EH (cell line): ENCODE measurements at places on chromosomes 7 and 10.

DNA sequence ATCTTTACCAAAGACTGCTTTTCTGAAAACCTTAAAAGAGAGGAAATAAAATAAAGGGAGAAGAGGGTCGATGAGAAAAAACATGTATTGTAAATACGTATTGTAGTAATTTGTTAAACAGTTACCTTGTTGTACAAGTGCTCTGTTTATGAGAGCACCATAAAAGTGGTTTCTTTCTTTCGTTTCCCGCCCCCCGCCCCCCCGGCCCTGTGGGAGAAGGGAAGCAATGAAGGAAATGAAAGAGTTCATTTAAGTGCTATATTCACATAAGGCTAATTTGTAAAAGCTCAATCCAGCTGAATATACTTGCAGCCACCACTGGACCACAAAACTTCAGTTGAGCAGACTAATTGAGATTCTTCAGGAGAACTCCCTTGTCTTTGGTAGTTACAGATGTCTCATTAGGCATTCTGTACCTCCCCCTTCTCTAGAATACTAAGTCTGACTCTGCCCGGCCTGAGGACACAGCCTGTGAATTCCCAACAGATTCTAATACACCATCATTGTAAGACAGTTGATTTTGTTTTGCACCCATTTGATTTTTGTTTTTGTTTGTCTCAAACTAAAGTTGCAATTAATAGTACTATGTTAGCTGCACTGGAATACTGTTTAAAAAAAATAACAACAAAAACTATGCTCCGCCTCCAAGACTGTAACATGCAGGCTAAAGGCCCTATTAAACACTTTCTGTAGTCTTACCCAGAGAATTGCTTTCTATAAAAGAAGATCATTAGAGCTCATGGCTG, 124.9 kb downstream of the ARHGAP12 start:
- peak; percentile 58 for DNase-seq

- DNase-seq, result no peak
These were observed 263.5 kb downstream of the SEMA3D start for GRCh38 chr7:84923348-84923747.

DNA sequence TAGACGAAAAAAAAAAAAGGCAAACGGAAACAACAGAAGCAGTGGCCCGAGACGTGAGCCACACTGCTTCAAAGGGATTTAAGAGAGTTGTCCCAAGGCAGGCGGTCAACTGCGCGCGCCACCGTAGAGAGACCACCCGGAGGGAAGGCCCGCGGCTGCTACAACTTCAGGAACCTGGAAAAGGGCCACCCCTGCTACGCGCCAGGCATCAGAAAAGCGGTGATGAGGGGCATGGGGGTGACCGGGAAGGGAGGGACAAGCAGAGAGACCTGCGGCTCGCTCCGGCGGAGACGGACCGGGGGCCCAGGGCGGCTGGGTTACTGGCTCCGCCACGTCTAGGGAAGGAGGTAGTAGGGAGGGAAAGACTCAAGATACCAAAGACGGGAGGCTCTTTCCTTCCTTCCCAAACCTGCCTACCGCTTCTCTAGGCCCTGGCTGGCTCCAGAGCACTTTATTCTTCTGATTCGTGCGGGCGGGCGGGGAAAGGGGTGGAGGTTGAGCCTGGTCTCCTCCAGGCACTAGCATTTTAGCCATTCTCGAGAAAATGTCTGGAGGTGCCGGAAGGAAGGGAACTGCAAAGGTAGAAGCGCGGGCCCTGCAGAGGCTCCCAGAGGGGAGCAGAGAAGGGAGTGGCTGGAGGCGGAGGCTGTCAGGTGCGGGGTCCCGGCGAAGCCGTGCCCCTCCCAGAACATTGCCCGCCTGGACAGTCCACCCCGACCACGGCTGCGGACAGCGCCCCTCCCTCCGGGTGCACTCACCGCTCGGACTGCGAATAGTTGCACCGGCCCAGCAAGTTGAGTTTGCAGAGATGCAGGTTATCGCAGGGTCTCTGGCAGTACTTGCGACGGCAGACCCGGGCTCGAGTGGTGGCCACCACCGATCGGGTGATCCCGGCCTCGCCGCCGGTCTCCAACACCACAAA, 993 bp downstream of the ZC3HAV1 start:
- peak; percentile 30 for DNase-seq

GRCh38 chr10:103852189-103852711, 3.1 kb downstream of the SH3PXD2A start:
- DNase-seq, result peak; percentile 88

DNA sequence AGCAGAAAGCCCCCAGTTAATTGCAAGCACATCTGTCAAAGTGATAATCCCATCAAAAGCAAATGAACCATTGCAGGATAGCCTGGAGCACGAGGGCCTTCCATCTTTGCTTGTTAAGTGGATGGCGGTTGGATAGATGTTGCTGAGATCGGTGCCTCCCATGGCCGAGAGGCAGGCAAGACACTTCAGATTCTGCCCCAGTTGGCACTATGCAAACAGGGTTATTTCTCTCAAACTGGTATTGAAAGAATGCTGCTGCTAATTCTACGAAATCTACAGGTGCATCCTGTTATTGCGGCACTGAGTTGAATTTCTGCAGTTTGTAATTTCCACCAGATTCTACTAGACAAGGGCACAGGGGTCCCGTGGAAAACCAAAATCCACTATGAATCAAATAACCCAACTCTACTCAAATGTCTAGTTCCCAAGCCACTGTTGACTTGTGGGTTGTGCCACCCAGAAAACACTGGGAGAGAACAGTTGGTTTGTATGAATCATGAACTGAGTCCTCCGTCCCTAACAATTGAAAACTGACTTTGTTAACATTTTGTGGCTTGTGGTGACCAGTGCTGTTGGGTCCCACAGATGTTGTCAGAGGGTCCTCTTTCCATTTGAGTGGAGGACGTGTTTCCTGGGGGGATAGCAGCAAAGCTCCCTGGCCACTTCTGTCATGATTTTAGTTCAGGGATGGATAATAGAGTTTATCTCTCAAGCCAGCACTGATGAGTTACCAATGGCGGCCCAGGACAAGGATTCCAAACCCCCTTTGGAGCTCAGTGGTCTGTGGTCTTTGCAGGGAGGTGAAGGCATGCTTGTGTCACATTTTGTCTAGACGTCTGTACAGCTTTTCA, 7.1 kb upstream of the IL2RA start:
- DNase-seq, result no peak

GRCh38 chr10:63137306-63137705, 4.2 kb downstream of the NRBF2 start:
- DNase-seq, result peak; percentile 44

- DNase-seq, result peak; percentile 39
These were observed 94.0 kb upstream of the LANCL2 start for GRCh38 chr7:55271069-55271626.

- DNase-seq, result no peak
These were observed 83.6 kb downstream of the LRRN3 start for GRCh38 chr7:111174510-111174909.

- no peak for DNase-seq
These were observed 92.1 kb upstream of the FGFR2 start for GRCh38 chr10:121690152-121690848.

DNA sequence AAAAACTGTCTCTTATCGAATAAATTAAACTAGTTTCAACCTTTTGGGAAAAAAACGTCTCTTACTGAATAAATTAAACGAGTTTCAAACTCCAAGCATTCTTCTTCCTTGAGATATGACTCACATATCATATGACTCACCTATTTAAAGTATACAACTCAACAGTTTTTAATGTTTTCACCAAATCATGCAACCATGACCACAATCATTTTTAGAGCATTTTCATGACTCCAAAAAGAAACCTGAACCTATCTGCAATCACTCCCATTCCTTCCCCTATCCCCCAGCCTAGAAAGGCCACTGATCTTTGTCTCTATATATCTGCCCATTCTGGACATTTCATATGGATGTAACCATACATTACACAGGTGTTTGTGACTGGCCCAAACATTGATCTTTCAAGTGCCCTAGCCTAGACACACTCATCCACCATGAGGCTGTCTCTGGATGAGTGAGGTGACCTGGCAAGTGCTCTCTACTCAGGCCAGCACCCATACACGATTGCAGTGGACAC, 115.3 kb downstream of the PIP4K2A start:
- peak; percentile 83 for DNase-seq

- DNase-seq, result no peak
These were observed 323.0 kb upstream of the AOAH start for GRCh38 chr7:37047260-37047659.

DNA sequence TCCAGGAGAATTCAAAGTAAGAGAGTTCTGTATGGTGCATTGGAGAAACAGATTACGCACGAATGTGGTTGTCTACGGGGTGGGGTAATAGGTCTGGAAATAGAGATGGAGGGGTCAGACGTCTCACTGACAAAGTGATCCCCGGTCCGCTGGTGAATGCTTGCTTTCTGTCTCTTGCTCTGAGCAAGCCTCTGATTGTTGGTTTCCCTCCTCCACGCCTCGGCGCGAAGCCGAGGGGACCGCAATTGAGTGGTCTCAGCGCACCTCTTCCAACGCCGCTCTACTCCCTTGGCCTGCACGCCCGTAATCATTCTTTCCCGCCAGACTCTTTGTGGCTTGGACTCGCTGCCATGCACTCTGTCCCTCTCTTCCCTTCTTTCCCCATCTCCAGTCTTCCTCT, 46.5 kb upstream of the PFKP start:
- DNase-seq, result no peak

DNA sequence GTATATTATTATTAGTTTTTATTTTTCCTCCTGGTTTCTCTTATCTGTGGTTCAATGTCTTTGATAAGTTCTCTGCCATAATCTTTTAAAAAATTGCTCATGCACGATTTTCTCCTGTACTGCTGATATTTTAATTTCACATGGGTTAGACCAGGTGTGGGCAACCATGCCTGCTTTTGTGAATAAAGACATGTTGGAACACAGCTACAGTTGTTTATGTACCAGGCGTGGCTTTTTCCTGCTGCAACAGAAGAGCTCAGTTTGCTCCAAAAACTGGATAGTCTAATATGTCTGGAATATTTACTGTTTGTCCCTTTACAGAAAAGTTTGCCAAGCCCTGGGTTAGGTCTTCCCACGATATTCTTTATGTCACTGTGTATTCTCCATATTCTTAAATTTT, 105.2 kb downstream of the VWC2 start:
- DNase-seq, result no peak

- DNase-seq, result peak; percentile 17
These were observed 10.3 kb downstream of the TACC2 start for GRCh38 chr10:121999301-121999700.

- DNase-seq, result peak; percentile 64
These were observed 2.0 kb downstream of the IFRD1 start for GRCh38 chr7:112452102-112452888.

- DNase-seq, result no peak
These were observed 24.2 kb upstream of the PCBD1 start for GRCh38 chr10:70912556-70912955.

DNA sequence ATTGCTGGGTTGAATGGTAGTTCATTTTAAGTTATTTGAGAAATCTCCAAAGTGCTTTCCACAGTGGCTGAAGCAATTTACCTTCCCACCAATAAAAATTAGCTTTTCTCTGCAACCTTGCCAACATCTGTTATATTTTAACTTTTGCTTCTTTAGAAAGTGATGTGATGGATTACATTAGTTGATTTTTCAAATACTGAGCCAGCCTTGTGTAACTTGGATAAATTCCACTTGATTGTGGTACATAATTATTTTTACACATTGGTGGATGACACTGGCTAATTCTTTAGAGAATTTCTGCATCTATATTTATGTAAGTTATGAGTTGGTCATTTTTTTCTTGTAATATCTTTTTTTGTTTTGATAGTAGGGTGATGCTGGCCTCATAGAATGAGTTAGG, 634.1 kb downstream of the GALNT17 start:
- no peak for DNase-seq

GRCh38 chr10:50625649-50626132, 1.9 kb upstream of the SGMS1 start:
- DNase-seq, result peak; percentile 12

GRCh38 chr7:38318241-38318640, 44.8 kb upstream of the TARP start:
- no peak for DNase-seq

- DNase-seq, result peak; percentile 22
These were observed at the start of gene DGKB for GRCh38 chr7:14902589-14903067. Gene DGKB, minus strand, starts transcription at chr7:14902751.

- no peak for DNase-seq
These were observed 295.4 kb upstream of the FZD1 start for GRCh38 chr7:90968871-90969270.

DNA sequence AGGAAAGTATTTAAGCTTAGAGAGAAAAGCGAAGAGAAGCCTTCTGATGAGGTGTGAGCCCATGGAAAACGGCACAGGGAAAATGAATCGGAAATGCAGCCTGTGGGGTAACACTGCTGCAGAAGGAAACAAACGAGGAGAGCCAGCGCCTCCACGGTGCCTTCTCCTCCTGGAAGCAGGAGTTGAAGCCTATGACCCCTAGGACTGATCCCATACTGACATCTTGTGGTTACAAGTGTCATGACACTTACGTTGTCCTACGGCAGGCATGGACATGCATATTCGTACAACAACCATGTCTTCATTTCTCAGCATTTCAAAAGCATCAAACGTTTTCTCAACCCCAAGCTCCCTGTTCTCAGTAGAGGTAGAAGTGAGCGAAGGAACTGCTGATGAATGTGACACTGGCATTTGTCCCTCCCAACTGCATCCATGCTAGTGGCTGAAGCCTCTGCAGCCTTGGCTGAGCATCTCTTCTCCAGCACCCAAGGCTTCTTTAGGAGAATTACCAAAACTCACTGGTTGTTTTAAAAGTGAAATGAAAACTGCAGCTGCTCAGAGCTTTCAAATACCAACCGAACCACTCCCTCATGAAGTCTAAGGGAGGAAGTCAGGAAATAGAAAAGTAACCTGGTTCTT, 160.2 kb downstream of the JAZF1 start:
- peak; percentile 84 for DNase-seq

- no peak for DNase-seq
These were observed 286.9 kb upstream of the MGMT start for GRCh38 chr10:129179972-129180678.

DNA sequence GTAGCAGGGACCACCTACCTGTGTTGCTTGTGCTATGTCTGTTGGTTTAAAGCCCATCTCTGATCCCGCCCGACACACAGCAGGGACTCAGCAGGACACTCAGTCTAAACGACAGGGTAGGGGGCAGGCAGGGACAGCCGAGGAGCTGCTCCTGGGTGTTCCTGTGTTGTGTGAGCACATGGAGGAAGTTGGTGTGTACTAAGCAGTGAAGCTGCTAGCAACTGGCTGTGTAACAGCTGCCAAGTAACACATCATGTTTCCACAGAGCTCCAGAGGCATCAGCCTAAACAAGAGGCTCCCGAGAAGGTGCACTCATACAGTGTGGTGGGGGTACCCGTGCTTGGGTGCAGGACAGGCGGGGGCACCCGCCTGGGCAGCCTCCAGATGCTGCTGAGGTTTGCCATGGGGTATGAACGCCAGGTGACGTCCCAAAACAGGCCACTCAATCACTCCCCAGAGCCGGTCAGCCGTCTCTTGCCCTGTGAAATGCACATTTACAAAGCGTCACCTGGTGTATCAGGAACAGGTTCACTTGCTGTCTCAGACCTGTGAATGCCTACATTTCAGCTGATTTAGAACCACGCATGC, 59.6 kb downstream of the PTPRN2 start:
- no peak for DNase-seq

GRCh38 chr10:95500097-95500496, 61.1 kb downstream of the SORBS1 start:
- DNase-seq, result no peak

- peak; percentile 8 for DNase-seq
These were observed 124.8 kb downstream of the TSPAN12 start for GRCh38 chr7:120733143-120733542.
